ENCODE measurements at places on chromosomes 12 and 14.

DNA sequence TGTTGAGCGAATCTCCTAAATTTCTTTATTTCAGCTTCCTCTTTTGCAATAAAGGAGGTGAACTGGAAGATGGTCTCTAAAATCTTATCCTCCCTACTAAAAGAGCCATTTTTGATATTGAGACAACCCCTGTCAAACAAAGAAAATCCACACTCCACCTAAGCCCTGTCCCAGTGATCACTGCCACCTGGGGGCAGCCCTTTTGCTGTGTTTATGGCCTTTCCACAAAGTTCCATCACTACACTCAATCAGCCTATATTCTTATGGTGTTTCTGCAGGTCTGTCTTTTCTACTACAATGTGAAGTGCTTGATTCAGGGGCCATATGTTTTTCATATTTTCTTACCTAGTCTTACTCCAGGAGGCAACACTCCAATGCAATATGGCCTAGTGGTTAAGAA is 163.7 kb downstream of the BMP4 start:
- DNase-seq: no peak

GRCh38 chr14:104994978-104995377 is 9.4 kb downstream of the CLBA1 start:
- no peak for DNase-seq

- DNase-seq: no peak
These were observed 43.0 kb upstream of the GNPNAT1 start for GRCh38 chr14:52834440-52834842.

GRCh38 chr12:107057071-107057834 is 36.1 kb downstream of the CRY1 start:
- no peak for DNase-seq

GRCh38 chr14:100962494-100962893 is 59.0 kb upstream of the RTL1 start:
- no peak for DNase-seq

- no peak for DNase-seq
These were observed 151.2 kb downstream of the AKAP6 start for GRCh38 chr14:32480337-32480736.

- DNase-seq: no peak
These were observed 332.6 kb downstream of the AEBP2 start for GRCh38 chr12:19771858-19772257.

GRCh38 chr12:131454418-131455217 is 256.3 kb upstream of the SFSWAP start:
- no peak for DNase-seq

- DNase-seq: peak; percentile 17
These were observed 48.6 kb upstream of the TMEM233 start for GRCh38 chr12:119544765-119545625.

- DNase-seq: no peak
These were observed 8.8 kb upstream of the ACVRL1 start for GRCh38 chr12:51898506-51898905.

GRCh38 chr14:93963692-93964091 is 12.7 kb downstream of the ASB2 start:
- no peak for DNase-seq

DNA sequence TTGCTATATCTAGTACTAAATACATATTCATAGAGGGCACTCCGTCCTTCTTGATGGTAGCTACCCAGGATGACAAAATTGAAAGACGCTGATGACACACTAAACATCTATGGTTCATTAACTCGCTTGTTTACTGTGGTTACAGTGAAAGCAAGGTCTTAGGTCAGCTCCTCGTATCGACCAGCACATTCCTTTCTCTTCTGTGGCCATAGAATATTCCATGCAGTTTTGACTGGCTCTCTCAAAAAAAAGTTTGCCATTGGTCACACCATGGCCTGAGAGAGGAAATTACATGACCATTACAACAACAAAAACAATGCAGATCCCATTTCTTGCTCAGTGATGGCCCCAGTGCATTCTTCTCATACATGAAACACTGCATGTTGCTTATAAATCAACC is 411.4 kb upstream of the SOX5 start:
- no peak for DNase-seq

GRCh38 chr14:53946404-53947093 is 10.1 kb downstream of the BMP4 start:
- DNase-seq: no peak

- DNase-seq: no peak
These were observed 219.1 kb downstream of the PHLDA1 start for GRCh38 chr12:75812271-75813018.

DNA sequence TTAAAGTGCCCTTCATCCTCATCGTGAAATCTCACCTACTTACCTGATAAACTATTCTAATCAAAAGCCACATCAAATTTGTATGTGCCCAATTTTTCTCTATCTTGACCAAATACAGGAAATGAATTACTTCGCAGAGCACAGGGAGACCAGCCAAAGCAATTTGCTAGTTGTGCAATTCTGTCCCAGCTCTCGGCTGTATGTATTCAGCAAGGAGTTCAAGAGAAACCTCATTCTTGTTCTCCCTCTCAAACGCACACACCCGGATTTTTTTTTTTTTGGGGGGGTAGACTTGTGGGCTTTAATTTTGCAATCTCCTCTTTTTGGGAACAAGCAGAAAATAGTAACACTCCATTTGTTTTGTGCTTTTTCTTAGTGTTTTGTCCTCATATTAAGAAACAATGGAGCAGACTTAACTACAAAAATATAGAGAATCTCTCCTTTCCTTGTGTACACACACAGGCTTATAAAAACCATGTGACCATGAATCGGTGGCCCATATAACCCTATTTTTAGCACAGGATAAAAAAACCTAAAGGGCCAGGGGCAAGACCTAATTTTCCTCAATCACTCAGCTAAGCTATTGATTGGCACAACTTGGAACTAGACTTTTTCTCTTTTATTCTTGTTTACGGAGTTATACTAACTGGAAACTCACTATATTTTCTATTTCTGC is 64.2 kb downstream of the MBIP start:
- no peak for DNase-seq

- DNase-seq: no peak
These were observed 111.5 kb downstream of the PAX9 start for GRCh38 chr14:36773136-36773540.

DNA sequence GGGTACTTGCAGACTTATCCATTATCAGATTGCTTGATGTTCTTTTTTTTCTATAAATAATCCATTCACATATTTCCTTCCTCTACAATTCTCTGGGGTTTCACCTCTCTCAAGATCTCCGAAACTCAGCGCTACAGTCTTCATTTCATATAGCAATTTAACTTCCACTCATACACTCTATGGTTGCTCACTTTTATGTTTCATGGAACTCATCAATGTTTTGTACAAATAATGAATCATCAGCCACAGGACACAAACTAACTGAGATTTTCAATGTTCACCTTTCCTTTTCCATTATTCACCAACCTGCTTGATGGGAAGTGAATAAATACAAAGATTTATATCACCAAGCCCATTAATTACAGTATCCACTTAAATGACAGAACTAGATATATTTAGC is 534.7 kb downstream of the LRFN5 start:
- DNase-seq: no peak

DNA sequence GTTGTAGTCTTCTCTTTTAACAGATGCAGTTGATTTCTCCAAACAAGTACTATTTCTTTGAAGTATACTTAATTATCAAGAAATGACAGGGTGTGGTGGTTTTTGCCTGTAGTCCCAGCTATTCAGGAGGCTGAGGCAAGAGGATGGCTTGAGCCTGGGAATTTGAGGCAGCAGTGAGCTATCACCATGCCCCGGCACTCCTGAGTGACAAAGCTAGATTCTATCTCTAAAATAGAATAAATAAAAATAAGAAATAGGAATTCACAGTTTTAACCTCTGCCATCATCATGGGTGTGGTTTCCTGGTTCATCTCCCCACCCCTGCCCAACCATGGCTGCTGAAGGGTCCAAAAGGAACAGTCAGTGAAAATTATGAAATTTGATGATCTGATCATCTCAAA is 290.2 kb upstream of the FLRT2 start:
- DNase-seq: no peak

DNA sequence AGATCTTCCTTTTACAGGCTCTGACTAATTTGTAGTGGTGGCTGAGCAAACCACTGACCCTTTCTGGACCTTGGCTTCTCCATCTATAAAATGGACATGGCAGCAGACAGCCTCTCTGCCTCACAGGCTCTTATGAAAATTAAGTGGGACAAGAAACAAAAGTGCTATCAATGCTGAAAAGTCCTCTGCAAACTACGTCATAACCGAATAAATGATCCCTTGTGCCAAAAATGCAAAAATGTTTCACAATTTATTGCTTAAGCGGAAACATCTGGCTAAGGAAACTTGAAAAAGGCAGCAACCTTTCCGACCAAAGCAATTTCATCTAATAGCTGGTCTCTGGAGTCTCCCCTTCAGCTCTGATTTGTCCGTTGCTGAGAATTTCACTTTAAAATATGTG is 108.5 kb upstream of the PLXNC1 start:
- DNase-seq: no peak

DNA sequence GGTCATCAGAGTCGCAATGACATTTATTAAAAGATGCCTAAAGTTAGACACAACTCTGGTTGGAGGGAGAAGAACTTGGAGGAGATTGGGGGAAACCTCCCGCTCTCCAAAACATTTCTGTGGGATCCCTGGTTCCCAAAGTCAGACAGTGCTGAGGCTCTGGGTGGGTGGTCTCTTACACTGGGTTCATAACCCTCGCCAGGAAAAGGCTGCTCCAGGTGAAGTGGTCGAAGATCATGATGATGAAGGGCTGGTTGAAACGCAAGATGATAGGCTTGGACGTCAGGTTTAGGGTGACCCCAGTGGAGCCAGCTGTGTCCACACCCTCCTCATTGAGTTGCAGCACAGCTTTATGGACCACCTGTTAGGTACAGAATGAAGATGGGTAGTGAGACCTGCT is 11.2 kb upstream of the SERPINA10 start:
- no peak for DNase-seq

DNA sequence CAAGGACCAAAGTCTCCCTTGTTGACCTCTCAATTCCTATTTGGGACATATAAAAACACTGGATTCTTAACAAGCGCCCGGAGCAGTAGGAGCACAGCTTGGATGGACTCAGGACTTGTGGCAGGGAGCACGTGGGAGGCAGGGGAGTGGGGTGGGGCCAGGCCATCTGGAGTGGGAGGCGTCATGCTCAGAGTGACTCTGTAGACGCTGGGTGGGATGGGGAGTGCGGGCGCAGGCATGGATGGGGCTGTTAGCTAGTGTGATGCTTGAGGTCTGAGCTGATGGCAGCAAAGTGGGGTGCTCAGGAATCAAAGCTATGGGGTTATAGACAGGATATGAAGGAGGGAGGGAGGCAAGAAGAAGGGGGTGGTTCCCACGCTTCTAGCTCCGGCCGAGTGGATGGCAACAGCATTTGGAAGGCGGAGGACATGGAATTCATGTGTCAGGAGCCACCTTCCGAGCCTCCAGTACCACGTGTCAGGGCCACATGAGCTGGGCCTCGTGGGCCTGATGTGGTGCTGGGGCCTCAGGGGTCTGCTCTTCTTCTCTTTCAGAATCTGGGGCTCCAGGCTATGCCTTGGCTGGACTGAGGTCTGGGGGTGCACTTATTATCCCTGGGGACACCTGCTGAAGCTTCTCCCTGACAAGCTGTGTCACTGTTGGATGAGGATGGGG is 26.2 kb downstream of the MEG3 start:
- no peak for DNase-seq

DNA sequence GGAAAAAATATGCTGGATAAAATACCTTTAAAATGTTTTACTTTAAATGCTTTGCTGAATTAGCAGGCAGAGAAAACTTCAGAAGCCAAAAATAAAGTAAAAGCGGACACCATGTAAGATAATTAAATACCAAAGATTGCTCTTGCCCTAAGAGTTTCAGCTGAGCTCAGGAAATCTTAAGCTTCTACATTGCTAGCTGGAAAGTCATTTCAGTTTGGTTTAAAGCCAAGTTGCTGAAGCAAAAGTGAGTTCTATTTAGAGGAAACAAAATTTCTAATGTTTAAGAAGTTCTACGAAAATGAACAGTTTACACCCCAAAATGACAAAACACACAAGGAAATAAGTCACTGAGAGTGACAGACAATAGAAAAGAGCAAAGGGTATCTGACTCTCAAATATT is 310.0 kb downstream of the ADAMTS20 start:
- no peak for DNase-seq

- DNase-seq: peak; percentile 50
These were observed 117.4 kb downstream of the DAD1 start for GRCh38 chr14:22471545-22472121.

- no peak for DNase-seq
These were observed 860 bp downstream of the NDRG2 start for GRCh38 chr14:21023817-21024584.

GRCh38 chr12:49336645-49337584 is at the start of gene C1QL4:
Gene C1QL4, minus strand, starts transcription at chr12:49337188. Its CDS starts 711 bp downstream, at chr12:49336477.
- no peak for DNase-seq

- no peak for DNase-seq
These were observed 461.4 kb downstream of the ZFP36L1 start for GRCh38 chr14:68331426-68331825.

DNA sequence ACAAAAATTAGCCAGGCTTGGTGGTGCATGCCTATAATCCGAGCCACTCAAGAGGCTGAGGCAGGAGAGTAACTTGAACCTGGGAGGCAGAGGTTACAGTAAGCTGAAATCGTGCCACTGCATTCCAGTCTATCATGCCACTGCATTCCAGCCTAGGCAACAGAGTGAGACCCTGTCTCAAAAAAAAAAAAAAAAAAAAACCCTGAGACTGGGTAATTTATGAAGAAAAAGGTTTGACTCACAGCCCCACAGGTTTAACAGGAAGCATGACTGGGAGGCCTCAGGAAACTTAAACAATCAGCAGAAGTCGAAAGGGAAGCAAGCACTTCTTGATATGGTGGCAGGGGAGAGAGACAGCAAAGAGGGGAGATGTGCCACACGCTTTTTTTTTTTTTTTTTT is 123.2 kb downstream of the GXYLT1 start:
- DNase-seq: no peak

GRCh38 chr14:81265636-81266169 is 44.9 kb upstream of the GTF2A1 start:
- DNase-seq: no peak

DNA sequence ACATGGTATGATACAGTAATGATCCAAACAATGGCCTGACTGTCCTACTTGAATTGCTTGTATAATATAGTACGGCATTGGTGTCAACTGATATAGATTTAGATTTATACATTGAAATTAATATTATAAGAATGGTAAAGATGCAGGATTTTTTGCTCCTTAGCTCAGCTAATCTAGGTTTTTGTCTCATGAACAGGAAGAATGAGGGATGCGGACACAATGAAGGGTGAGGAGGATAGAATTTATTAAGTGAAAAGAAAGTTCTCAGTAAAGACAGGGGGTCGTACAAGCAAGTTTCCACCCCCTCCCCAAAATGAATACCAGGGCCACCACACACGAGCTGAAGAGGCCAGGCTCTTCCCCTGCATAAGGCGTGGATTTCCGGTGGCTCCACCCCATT is 96.1 kb downstream of the KCNA5 start:
- DNase-seq: no peak

DNA sequence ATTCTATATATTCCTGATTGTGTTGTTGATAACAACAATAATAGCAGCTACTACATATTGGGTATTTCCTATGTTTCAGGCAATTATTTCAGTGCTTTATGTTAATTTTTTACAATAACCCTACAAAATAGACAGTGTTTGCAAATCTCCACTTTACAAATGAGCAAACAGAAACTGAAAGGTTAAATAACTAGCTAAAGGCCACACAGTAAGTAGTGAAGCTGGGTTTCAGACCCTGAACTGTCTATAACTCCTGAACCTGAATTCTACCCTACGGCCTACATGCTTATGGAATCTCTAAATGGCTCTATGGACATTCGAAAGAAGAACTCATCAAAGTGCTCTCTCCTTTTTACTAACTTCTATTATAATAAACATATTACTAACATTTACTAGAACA is 19.7 kb upstream of the NUDT4 start:
- DNase-seq: no peak

- DNase-seq: no peak
These were observed 29.6 kb downstream of the EEA1 start for GRCh38 chr12:92899386-92900001.
